ENCODE measurements at places on chromosomes 11 and 22. TPM values are rescaled to one million over a fixed set of nuclear protein-coding genes. Genes with fewer than 3 reads are reported as not detected.

DNA sequence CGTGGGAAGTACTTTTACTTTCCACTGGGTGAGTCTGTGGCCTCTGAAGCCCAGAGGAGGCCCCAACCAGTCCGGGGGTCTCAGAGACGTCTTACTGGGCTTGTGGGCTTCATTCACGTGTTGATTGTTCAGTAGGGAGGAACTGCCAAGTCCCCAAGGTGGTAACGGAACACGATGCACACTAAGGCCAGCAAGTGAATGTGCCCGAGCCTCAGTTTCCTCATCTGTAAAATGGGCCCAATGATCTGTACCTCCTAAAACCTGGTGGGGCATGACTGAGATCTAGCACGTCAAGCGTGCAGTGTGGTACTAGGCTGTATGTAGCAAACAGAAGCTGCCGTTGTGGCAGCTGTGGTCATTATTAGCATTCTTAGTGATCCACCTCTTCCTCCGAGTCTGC, 499.1 kb downstream of the MN1 start:
- no peak for DNase-seq

- DNase-seq, result no peak
Measured at GRCh38 chr11:60957188-60957587, 5.2 kb upstream of the SLC15A3 start.

The TIMP3 gene
- 121 TPM for polyA plus RNA-seq

The INS gene
- polyA plus RNA-seq, result not detected

The MUC2 gene
- 0.03 TPM for polyA plus RNA-seq

The SHANK3 gene
- polyA plus RNA-seq, result 13.6 TPM

The YPEL4 gene
- 5.1 TPM for polyA plus RNA-seq

All from left kidney (tissue), 8 donors.